ENCODE measurements at places on chromosomes 7 and 10.

- no peak for DNase-seq
Observed at GRCh38 chr7:2036786-2037185, 196.0 kb downstream of the MAD1L1 start.

DNA sequence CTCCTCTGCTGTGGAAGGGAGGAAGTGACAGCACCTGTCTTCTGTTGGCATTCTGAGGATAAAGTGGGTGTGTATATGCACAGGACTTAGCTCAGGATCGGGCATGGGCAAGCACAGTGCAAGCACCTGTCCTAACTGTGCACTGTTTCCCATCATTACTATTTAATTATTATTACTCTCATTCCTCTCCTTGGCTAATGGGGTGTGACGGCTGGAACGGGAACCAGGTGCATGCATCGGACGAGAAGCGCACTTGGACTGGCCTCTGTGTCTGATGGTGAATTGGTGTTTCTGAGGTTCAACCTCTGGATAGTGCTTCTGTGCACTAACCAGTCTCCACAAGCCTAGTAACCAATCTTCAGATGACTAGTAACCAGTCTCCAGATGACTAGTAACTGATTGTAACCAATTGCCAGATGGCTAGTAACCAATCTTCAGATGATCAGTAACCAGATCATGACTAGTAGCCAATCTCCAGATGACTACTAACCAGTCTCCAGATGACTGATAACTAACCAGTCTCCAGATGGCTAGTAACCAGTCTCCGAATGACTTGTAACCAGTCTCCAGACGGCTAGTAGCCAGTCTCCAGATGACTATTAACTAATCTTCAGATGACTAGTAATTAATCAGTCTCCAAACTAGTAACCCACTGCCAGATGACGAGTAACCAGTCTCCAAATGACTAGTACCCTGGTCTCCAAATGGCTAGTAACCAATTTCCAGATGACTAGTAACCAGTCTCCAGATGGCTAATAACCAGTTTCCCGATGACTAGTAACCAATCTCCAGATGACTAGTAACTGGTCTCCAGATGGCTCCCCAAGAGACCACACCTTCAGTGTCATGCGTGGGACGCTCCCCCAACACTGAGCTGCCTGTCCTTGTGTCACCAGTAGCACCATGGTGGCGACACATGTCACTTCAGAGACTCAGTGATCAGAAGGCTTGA, 85.8 kb downstream of the PAXIP1 start:
- DNase-seq, result no peak

- peak; percentile 87 for DNase-seq
Observed at GRCh38 chr7:768881-769504, 41.9 kb upstream of the PRKAR1B start.

GRCh38 chr7:55996856-55997500, 32.6 kb downstream of the NIPSNAP2 start:
- DNase-seq, result no peak

DNA sequence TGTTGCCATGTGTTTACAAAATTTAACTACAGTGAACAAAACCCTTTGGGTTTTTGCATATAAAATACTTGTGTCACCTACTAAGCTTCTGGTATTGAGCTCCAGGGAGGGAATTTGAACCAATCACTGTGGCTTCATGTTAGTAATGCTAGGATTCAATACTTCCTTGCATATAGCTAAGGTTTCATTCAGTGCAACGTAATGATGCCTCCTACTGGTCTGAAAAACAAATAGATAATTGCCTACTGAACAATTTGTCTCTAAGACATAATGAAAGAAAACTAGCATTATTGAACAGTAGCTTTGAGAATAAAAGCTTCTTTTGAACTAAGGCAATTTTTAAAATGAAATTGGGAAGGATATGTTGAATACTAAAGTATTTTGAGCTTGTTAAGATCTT, 244.4 kb downstream of the ZWINT start:
- DNase-seq, result peak; percentile 41

All from NCI-H69 (cell line).